NCI-H2081 treated with DMSO at 0.1 percent for 48 hours (cell line): ENCODE measurements at places on chromosomes 16 and 17.

DNA sequence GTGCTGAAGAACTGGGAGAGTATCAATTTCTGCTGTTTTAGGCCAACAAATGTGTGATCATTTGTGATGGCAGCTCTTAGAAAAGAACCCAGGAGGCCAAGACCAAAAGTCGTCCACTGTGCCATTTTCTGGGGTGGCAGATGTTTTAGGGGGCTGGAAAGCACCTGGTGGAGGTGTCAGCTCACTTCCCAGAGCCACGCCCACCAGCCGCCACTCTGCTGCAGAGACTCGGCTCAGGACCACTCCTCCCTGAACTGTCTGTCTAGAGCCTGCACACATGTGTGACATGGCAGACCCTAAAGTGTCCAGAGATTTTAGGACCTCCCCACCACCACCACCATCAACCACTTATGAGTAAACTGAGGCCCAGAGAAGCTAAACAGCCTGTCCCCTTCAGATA is 23.9 kb upstream of the RPL38 start:
- DNase-seq, result no peak

GRCh38 chr17:75152523-75152921 is 1.8 kb downstream of the JPT1 start:
- no peak for DNase-seq

DNA sequence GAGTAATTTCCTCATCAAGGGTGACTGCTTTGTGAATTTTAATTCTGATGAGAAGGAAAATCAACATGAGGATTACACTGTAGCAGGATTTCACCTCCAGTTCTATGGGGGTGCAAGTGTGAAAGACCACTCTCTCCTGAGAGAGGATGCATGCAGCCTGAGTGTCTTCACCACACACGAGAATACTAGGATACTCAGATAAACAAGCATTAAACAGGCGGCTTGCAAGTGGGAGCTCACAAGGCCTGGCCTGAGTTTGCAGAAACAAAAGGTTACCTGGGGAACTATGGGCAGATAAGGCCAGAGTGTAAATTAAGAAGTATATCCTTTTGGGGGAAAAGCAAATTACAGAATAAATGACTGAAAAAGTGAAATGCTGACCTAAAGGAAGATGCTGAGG is 46.6 kb downstream of the MYH10 start:
- DNase-seq, result no peak

DNA sequence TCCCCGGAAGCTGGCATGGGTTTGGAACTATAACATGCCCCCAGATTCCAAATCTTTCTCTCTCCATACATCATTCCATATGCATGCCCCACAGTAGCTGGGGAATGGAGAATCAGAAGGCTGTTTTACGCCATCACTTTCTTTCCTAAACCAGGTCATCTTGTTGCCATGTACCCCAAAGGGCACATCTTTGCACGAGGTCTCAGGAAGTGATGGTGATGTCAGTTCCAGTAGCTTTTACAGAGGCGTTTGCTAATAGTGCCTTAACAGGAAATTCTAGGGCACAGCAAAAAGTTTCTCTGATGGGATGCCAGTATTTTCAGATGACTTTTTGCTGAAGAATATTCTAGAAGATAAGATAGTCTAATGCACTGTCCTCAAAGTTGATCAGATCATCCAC is 241.5 kb downstream of the MAF start:
- DNase-seq, result no peak

DNA sequence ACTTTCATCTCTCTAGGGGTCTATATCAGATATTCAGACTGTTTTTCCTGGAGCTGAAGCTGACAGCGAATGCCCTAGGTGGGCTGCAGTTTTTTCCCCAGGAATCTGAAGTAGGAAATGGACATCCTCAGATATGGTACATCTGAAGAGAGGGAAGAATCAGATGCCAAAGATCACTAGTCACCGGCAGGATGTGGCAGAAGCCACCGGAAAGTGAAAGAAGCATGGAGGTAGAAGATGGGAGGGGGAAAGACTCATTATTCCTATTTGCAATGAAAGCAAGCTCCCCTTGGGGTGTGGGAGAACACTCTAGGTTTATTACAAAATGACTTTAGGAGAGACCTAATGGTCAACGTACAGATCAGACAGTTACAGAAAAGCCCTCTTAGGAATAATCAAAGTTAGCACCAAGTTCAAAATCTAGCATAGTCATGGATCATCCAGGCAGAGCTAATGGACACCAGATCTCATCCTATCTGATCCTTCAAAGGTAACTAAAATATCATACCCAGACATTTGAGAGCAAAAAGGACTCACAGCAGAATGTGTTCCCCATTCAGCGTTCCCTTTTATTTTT is 110.7 kb downstream of the HS3ST3A1 start:
- DNase-seq, result no peak

- DNase-seq, result no peak
Measured at GRCh38 chr16:19130852-19131824, 17.4 kb downstream of the ITPRIPL2 start.

DNA sequence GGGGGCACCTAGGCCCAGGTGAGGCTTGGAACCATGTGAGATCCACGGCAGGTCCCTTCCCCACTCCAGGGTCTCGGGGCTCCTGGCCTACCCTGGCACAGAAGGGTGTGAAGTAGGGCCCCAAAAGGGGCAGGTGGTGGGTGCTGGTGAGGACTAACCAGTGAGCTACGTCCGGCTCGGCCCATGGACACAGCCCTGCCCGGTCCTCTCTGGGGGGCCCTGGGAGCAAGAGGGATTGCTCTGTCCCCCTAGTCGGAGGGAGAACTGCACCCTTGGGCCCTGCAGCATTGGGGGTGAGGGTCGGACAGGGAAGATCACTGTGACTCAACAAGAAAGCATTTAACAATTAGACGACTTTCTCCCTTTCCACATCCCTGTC is 2.9 kb downstream of the ENPP7 start:
- DNase-seq, result no peak

- DNase-seq, result no peak
Measured at GRCh38 chr16:70460737-70461261, 6.4 kb downstream of the FCSK start.

DNA sequence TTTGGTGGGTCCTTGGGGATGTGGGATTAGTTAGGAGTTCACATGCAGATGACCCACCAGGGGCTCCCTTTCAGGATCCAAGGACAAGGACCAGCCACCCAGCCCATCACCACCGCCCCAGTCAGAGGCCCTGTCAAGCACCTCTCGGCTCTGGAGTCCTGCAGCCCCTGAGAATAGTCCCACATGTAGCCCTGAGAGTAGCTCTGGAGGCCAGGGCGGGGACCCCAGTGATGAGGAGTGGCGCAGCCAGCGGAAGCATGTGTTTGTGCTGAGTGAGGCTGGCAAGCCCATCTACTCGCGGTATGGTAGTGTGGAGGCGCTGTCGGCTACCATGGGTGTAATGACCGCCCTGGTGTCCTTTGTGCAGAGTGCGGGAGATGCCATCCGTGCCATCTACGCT is 2.4 kb downstream of the MON1B start:
- no peak for DNase-seq

DNA sequence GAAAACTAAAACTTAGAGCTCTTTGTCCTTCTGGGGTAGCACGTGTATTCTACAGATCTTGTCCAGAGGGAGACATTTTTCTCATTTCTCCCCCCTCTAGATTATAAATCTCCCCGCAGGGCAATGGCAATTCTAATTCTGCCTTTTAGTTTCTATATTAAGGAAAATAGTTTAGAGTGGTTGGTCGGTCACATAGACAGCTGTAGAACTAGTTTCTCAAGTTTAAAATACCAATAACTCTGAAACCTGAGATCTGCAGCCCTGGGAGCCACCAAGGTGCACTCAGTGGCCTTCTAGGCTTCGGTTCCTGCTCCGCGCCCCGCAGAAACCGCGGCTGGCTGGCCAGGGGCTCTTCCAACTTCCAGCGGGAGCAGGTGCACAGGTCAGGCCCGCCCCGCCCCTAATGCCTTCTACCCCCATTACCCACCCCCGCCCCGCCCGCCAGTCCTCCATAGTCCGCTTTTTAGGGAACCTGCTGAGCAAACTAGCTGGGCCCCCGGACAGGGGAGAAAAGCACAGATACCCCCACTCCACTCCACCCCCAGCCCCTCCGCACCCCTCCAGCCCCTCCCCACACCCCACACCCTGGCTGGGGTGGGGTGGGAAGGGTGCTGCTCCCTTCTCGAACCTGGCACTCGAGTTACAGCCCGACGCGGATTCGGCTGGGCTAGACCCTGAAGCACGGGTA is 431 bp downstream of the SLFN11 start:
- no peak for DNase-seq

DNA sequence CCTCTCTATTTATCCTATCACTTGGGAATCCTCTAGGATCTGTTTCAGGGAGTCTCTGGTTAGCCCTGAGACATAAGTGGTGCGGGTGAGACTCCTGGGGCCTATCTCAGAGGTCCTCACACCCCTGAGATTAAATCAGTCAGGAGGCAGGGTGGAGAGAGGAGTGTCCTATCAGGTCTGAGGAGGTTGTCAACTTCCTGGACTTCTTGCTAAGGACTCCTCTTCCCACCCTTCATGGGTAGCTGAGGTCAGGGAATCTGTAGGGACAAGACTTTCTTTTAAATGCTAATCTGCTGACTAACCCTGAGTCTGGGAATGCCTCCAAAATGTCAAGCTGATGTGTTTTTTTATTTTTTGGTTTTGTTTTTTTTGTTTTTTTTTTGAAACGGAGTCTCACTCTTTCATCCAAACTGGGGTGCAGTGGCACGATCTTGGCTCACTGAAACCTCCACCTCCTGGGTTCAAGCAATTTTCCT is 6.6 kb upstream of the ARMC5 start:
- no peak for DNase-seq

- no peak for DNase-seq
Measured at GRCh38 chr16:53611179-53611696, 92.4 kb downstream of the RPGRIP1L start.

DNA sequence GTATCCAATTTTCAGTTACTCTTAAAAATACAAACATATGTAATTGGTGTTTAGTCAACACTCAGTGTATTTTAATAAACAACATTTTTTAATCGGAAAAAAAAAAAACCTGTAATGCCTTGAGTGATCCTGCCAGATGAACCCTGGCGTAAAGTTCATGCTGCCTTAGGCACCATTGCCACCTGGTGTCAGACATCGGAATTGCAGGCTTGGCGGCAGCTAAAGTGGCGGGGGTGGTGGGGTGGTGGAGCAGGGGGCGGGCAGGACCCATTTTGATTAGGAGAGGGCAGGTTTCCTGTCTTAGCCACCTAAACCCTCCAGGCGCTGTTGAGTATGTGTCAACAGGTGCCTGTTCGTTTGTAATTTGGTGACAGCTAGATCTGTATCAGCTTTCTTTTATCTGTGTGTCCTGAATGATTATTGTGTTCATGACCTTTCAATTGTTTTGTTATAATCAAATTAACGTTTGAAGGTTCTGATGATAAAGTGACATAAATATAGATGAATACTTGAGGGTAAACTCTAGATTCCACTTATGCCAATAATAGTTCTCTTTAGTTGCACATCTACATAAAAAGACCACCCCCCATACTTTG is 588.7 kb downstream of the CDH13 start:
- DNase-seq, result no peak

DNA sequence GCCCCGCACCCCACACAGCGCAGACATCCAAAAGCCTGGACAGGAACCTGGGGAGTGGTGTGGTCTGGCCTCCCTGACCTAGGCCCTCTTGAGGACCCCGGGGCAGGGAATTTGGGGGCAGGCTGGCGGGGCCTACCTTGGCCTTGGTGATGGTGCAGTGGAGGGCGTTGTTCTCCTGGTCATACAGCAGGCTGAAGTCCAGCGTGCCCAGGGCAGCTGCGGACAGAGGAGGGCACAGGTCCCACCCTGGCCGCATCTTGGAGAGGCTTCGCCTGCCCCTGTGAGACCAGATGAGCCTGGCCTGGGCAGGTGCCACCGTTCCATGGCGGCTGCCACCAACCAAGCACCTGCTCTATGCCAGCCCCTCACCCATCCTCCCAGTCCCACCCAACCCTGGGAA is 9.0 kb downstream of the DOC2B start:
- no peak for DNase-seq

GRCh38 chr17:28942925-28943324 is 8.4 kb downstream of the PHF12 start:
- DNase-seq, result no peak
